ENCODE measurements at places on chromosomes 16 and 17.

DNA sequence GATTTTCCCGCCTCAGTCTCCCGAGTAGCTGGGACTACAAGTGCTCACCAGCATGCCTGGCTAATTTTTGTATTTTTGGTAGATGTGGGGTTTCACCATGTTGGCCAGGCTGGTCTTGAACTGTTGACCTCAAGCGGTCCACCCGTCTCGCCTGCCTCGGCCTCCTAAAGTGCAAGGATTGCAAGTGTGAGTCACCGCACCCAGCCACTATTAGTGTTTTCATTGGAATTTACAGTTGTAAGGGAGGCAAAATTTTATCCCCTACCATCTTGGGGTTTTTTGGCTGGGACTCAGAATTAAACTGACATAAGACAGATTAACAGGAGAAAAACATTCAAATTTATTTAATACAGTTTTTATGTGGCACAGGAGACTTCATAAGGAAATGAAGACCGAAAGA lies 12.3 kb upstream of the MYCBPAP start:
- no peak for DNase-seq

- DNase-seq = no peak
These were observed 14.5 kb downstream of the KIF19 start for GRCh38 chr17:74340470-74341023.

GRCh38 chr17:55053855-55054254 lies 85.3 kb downstream of the STXBP4 start:
- no peak for DNase-seq

DNA sequence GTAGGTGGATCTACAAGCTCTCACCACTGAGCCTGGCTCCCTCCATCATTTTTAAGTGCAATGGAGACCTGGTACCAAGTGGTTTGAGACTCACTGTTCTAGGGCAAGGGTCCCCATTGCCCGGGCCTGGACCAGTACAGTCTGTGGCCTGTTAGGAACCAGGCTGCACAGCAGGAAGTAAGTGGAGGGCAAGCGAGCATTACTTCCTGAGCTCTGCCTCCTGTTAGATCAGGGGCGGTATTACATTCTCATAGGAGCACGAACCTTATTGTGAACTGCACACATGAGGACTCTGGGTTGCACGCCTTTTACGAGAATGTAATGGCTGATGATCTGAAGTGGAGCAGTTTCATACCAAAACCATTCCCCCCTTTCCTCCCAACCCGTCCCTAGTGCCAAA lies 6.8 kb upstream of the ZNF594 start:
- DNase-seq = no peak

DNA sequence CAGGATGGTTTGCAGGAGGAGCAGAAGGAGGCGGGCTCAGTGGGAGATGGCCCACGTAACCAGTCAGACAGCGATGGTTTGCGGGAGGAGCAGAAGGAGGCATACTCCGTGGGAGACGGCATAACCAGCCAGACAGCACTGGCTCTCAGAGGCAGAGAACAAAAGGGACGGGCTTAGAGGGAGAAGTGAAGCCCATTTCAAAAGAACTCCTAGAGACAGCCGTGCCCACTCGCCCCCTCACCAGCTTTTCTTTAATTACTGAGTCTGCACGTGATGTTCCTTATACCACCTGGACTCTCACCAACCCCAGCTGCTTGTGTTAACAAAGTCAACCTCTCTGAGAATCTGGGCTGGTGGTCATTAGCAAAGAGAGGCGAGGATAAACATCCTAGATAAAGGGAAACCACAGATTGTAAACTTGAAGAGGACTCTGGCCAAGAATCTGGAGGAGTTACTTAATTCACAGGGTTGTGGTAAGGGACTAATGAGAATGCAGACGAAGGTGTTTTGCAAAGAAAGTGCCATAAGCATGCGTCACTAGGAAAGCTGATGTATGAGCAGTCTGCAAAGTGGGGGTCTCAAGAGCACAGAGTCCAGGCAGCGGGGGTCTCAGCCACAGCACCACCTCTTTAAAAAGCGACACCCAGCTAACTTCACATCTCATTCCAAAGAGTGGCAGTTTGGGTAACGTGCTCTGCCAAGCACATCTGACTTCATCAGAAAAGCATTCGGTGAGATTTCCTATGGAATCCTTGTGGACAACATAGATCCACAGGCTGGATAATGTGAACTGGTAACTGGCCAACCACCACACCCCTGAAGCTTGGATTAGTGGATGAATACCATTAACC lies 51.7 kb downstream of the NXN start:
- DNase-seq = no peak

GRCh38 chr17:42850954-42851353 lies at the start of gene AOC3:
Gene AOC3, plus strand, starts transcription at chr17:42851199. Its CDS starts 145 bp downstream, at chr17:42851344.
- no peak for DNase-seq

DNA sequence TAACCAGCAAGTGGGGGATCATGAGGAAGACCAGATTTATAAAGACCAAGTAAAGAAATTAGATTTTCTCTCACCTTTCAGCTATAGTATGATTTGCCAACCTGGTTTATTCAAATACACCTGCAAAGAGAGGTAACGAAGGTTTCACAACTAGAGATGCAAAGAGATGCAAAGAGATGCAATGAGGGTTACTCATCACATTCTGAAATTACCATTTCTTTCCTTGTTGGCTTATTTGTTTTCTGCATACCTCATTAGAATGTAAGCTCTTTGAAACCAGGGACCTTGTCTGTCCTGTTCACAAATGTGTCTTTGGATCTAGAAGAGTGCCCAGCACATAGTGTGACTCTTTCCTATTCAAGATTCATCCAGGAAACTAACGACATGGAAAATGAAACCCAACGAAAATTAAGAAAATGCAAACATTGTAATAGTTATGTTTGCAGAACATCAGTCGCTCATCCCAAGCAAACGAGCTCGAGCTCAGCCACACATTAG lies 9.0 kb upstream of the LONP2 start:
- no peak for DNase-seq

- peak; percentile 45 for DNase-seq
These were observed 11.5 kb upstream of the PRSS54 start for GRCh38 chr16:58306327-58306726.

GRCh38 chr17:1203111-1203966 lies 23.6 kb upstream of the ABR start:
- DNase-seq = peak; percentile 56

GRCh38 chr17:58111676-58112075 lies 28.5 kb downstream of the DYNLL2 start:
- no peak for DNase-seq

DNA sequence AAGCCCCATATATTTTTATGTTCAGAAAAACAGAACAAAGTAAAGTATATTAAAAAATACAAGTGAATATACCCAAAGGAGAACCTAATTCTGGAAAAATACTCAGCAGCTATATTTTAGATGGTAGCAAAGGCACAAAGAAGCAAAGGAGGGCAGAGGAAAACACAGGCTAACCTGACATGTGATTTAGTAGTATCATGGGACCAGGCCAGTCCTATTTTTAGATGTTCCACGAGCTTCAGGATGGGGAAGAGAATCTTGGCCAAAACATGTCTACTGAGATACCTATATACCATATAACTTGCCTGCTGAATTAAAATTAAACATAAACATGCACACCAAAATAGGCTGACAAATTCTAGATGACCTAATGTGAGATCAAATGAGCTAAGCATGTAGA lies 32.9 kb downstream of the SMYD4 start:
- DNase-seq = no peak

GRCh38 chr17:78498848-78499247 lies 78.3 kb downstream of the DNAH17 start:
- no peak for DNase-seq

- no peak for DNase-seq
These were observed 55.8 kb upstream of the ADCY9 start for GRCh38 chr16:4172070-4172469.

DNA sequence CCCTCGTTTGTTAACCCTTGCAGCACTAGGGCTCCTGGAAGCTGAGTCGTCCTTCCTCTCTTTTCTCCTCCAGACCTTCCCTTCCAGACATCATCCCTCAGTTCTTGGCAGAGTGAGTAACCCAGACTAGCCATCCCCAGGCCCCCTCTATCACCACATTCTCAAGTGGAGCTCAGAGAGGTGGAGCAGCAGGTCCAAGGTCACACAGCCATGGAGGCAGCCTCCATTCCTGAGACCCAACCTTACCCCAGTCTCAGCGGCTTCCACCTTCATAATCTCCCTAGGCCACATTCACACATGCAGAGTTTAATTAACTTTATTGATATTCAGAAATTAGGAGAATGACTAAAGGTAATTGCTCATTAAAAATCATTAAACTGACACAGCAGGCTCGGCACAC lies 3.0 kb downstream of the SEZ6 start:
- no peak for DNase-seq

DNA sequence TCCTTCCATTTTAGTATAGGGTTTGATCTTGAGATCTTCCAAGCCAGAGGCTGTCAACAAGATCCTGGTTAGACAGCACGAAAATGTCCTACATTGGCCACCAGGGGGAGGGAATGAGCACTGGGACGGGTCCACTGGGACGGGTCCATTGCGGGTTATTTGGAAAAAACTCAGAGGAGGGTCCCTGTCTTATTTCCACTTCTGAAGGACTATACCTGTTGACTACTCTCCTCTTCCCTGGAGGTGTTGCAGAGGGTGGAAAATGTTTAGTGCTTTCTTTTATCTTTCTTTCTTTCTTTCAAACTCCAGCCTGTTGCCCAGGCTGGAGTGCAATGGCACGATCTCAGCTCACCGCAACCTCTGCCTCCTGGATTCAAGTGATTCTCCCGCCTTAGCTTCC lies 2.5 kb downstream of the TTLL6 start:
- DNase-seq = peak; percentile 64

DNA sequence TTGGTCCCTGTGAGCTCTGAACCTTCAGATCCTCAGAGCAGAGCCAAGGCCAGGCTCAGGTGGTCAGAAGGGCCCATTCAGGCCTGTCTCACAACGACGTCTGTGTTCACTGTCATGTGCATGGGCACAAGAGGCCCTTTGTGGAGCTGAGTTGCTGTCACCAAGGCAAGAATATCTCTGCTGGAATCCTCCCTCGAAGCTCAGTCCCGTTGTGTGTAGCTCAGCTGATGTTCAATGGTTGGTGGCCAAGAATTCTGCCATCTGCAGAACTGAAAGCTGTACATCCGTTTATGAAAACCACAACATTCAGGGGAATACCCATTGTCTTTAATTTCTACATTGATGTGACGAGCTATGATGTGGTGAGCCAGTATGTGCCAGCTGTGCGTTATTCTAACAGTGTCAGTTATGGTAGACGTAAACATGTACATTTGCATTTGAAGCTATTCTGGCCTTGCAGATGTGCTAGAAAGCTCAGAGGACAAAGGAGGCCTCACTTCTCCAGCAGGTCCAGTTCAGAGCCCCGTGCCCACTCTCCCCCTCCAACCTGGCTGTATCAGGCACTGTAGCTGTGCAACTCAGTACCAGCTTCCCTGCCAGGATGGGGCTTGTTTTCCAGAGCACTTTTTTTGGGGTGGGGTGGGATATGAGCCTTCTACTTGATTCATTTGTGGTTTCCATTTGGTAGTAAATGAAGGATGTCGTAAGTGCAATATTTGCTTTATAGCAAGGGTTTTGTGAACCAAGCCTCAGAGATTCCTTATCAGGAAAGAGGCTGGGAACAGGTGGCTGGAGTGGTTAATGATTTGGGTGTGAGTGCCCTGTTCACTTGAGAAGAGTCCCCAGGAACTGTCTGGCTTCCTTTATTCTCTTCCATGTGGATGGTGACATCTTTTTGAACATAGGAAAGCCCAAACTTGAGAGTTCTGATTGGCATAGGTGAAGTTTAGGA lies 56.1 kb downstream of the B9D1 start:
- DNase-seq = peak; percentile 12

DNA sequence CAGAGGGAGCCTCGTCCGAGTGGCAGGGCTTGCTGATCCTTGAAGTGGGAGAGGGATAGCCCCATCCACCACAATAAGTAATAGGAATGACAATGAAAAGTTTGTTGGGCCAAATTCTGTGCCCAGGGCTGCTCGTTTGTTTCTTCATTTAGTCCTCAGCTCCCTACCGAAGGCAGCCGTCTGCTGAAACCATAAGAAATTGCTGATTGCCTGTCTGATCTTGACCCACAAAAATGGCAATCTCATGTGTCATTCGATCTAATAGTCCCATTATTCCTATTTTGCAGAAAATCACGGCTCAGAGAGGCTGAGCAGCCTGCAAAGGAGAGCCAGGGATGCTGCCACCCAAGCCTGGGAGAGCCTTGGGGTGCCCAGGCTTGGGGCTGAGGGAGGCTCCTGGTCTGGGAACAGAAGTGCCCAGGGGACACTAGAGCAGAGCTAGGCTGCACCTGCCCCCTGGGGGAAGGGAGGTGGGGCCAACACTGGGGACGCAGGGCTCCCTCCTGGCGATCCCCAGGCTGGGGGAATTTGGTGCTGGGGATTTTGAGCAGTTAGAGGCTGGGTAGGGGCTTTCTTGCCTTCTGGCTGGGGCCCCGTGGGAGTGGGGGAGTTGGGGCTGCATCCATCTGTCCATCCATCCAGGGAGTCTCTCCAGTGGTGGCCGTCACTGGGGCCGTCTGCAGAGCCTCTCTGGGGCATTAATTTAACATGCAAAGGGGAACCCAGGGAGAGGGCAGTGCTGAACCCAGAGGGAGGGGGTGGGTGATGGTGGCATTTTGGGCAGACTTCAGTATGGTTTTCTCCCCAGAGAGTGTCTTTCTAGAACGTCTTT lies 53.5 kb downstream of the SOCS1 start:
- DNase-seq = no peak

GRCh38 chr16:87297918-87298631 lies 19.1 kb downstream of the C16orf95 start:
- peak; percentile 33 for DNase-seq

- no peak for DNase-seq
These were observed 8.0 kb downstream of the PDF start for GRCh38 chr16:69322343-69322742.

- DNase-seq = no peak
These were observed 72.7 kb upstream of the GAS7 start for GRCh38 chr17:10271106-10271562.

Data from activated naive CD4-positive, alpha-beta T cell treated with Interleukin-2 at 50 U/mL for 16 hours (primary cell).